NCI-H1092 treated with DMSO at 0.1 percent for 48 hours (cell line): ENCODE measurements at places on chromosomes 11 and 22.

DNA sequence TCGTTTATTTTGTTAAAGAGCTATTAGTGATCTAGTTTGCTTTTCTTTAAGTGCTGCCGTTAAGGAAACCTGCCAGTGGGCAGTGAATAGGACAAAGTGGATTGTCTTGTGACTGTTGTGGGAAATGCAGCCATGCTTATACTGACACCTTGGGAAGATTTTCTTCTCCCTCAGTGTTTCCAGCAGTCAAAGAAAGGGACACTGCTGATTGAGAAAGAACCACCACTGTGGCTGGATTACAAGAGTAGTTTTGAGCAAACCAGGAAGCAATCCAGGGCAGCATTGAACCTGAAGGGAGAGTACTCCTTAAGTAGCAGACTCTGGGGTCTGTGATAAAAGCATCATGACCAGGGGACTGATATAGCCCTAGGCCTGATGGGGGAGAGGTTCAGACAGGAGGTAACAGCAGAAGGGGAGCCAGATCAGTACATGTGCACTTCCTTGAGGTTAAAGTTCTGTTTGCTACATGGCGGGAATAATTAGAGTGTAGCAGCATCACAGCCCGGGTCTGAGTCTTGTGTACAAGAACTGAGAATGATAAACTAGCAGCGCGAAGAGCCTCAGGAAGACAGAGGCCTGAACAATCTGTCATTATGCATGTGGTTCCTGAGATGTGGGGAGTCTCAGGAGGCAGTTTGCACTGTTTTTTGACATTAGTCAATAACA is 167.8 kb downstream of the C11orf91 start:
- no peak for DNase-seq

- no peak for DNase-seq
Measured at GRCh38 chr11:91996526-91996925, 228.1 kb upstream of the FAT3 start.

GRCh38 chr11:63547061-63547460 is 10.5 kb downstream of the PLAAT4 start:
- DNase-seq: no peak

GRCh38 chr22:48807155-48807554 is 1020.5 kb downstream of the BRD1 start:
- peak; percentile 13 for DNase-seq

- no peak for DNase-seq
Measured at GRCh38 chr11:97143463-97143862, 753.6 kb downstream of the JRKL start.

DNA sequence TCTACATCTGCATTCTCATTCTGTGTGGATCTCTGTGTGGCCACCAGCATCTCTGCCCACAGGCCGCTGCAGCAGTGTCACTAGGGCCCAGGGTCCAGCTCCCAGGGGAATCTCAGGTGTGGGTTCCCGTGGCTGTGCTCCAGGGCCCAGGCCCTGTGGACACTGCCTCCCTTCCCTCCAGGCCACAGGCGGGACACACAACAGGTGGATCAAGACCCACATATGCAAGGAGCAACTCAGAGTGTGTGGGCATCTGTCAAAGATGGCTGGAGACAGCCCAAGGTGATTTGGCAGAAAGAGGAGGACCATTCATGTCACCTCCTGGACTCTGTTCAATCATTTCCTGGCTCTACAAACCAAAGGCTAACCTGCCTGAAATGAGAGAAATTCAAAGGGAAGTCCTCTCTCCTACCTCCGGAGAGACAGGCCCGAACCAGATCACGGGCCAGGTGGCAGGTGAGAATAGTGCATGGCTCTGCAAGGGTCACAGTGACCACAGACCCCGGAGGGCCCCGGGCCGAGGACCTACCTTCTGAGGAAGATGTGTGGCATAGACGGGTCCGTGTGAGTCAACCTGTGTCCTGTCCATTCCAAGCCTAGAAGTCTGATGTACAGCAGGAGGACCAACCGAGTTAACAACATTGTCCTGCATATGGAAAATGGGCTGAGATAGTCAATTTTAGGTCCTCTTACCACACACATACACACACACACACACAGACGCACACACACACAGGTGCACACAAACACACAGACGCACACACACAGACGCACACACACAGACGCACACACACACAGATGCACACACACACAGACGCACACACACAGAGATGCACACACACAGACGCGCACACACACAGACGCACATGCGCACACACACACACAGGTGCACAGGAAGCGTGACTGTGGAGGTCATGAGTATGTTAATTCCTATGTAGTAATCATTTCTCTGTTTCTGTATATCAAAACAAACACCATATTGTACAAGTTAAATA is 1068.5 kb downstream of the BRD1 start:
- DNase-seq: no peak

GRCh38 chr11:110376711-110377324 is 52.9 kb upstream of the FDX1 start:
- peak; percentile 89 for DNase-seq

DNA sequence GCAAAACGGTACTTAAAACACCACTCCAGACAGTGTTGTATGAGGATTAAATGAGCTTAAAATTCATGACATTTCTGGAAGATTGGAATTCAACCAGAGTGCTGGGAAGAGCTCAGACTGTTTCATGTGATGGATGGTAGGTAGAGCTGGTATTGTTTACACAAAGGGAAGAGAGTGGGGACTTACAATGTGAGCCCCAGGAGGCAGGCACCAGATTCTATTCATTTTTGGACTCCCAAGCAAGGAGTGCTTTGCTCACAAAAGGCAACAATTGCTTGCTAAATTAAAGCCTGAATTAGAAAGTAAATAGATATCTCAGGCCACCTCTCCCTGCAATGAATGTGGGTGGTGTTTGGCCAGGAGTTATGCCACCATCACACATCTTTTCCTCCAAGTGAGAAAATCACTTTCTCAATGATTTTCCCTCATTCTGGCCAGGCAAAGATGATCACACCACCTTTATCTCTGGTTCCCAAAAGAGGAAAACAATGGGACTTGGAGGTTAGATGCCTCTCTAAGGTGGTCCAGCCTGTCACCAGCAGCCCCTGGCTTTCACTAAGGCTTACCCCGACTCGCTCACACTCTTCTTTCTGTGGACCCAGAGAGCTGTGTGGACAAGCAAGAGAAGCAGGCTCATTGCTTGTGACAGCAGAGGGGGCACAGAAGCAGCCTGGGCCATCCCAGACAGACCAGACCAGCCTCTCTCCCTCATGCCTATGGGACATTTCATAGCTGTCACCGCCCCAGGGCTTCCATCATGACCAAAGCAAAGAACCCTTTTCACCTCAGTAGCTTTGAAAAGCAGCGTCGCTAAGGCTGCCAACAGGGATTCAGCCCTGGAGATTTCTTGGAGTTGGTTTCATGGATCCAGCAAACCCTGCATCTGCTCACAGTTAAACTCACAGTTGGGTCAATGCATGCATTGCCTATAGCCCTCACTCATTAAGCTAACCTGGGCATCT is 63.5 kb upstream of the DRD2 start:
- peak; percentile 42 for DNase-seq

GRCh38 chr11:78441956-78442355 is 24.3 kb upstream of the GAB2 start:
- DNase-seq: no peak

- no peak for DNase-seq
Measured at GRCh38 chr11:74538680-74539079, 45.2 kb upstream of the LIPT2 start.

GRCh38 chr11:73409431-73409830 is 33.2 kb downstream of the RELT start:
- DNase-seq: no peak

DNA sequence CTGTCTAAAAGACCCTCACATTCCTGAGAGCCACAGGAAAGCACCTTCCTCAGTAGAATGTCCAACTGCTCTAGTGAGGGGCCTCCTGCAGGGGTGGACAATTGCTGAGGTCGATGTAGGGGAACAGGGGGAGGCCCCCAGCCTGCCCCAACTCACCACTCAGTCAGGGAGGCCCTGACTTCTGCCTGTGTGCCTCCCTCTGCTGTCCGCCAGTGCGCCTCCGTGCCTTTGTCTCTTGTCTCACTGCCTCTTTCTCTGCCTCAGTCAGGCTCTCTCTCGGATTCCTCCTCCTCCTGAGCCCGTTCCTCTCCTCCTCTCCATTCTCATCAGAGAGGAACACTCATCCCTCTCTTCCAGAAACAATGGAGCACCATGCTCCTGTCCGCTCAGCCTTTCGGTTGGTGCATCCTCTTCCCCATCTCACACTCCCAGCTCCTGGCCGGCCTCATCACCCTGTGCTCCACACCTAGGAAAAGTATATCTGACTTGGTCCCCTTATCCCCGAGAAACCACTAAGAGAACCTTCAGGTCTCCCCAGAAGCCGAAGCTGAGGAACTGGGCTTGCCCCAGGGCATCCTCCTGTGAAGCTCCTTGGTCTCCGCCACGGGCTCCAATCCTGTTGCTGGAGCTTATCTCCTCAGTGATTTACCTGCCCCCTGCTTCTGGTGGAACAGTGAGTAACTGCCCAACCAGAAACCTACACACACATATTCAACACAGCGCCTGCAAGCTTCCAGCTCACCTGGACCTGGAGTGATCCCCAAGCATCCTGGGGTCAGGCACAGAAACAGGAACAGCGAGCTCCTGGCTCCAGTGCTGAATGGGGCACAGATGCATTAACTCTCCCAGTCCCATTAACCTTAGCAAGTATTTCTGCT is 2.3 kb downstream of the B3GAT1 start:
- DNase-seq: no peak

DNA sequence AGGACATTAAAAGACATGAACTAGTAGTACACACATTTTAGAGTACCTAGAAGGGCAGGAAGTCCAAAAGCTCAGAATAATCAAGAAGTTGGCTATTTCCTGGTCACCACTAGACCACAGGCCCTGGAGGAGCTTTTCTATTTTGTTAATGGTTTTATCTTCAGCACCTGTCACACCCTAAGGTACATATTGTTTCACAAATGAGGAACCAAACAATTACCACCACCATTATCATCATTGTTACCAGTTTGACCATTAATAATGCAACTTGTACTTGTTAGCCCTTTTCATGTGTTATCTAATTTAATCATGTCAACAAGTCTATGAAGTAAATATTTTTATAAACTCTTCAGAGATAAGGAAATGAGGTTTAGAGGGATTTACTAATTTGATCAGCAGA is 4.9 kb downstream of the MRPL48 start:
- no peak for DNase-seq

- no peak for DNase-seq
Measured at GRCh38 chr11:42234451-42234951, 775.0 kb upstream of the LRRC4C start.

GRCh38 chr11:71240865-71241691 is 11.3 kb downstream of the SHANK2 start:
- DNase-seq: no peak

DNA sequence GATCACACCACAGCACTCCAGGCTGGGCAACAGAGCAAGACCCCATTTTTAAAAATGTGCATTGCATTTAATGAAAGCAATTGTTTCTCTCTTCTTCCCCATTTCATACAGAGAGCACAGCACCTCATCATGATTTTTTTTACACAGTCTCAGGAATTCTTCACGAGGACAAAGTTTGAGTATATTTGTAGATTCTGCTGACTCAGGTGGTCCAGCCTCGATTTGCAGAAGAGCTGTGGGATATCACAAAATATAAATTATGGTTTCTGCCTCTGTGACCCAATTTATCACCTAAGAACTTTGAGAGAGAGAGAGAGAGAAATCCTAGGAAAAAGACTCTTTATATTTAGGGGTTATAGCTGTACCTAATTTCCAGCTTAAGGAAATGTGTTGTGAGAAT is 19.8 kb downstream of the CASP5 start:
- DNase-seq: no peak

GRCh38 chr11:106399624-106400023 is 322.2 kb downstream of the AASDHPPT start:
- no peak for DNase-seq
